ENCODE measurements at places on chromosomes 11 and 22.

- DNase-seq: no peak
Observed at GRCh38 chr11:111299101-111300026, 1.0 kb downstream of the POU2AF3 start.

GRCh38 chr22:17780741-17781318, 6.6 kb upstream of the BID start:
- DNase-seq: no peak

GRCh38 chr11:113373306-113373705, 14.3 kb upstream of the ANKK1 start:
- no peak for DNase-seq

GRCh38 chr11:83326326-83326725, 40.2 kb upstream of the CCDC90B start:
- DNase-seq: no peak

DNA sequence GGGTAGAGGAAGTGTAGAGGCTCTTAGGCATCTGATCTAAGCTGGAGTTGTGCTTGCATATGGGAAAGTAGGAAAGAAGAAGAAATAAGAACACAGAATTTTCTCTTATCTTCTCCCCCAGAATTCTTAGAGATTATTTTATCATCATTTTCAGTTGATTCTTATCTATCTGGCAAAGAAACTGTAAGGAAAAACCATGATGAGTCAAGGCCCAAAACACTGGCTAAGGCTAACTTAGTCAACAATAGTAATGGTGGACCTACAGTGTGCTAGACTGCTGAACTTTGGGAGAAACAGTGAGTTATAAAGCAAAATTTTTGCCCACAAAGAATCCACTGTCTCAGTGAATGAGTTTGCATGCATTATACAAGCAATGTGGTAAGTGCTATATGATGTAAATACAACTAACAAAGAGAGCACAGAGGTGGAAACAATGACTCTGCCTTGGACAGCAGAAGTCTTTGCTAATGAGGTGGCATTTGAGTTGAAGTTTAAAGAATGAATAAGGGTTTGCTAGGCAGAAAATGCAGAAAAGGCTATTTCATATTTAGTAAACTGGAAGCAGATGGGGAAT, 344.5 kb upstream of the PLET1 start:
- no peak for DNase-seq

- DNase-seq: no peak
Observed at GRCh38 chr22:38784856-38785255, 9.1 kb downstream of the DNAL4 start.

GRCh38 chr22:49022816-49023160, 804.9 kb downstream of the BRD1 start:
- no peak for DNase-seq

DNA sequence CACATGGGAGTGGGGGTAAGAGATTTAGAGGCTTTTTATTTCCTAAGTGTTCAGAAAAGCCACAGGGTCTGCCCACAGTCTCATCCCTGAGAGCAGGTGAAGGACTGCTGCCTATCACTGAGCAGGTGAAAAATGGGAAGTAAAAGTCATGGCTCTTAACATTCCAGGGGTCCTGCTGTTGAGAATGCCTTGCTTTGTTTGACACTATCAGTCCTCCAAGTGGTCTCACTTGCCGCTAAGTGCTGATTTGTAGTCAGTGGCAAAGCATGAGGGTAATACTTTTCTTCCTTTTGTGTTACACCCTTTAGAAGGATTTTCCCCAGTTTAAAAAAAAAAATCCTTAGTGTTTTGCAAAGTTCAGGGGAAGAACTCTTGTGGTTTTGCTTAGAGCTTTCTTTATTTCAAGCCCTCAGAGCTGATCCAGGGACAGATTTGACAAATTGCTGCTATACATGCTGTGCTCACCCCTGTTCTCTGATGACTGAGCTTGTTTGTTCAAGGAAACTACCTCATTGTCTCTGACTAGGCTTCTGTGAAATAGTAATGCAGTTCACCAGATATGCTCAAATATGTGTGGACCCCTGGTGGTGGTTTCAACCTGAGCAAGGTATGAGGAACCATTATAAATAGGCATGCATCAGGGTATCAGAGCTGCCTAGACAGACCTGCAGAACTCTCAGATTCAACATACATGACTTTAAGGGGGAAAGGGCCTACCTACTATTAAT, 141.0 kb downstream of the ARHGAP42 start:
- DNase-seq: no peak

DNA sequence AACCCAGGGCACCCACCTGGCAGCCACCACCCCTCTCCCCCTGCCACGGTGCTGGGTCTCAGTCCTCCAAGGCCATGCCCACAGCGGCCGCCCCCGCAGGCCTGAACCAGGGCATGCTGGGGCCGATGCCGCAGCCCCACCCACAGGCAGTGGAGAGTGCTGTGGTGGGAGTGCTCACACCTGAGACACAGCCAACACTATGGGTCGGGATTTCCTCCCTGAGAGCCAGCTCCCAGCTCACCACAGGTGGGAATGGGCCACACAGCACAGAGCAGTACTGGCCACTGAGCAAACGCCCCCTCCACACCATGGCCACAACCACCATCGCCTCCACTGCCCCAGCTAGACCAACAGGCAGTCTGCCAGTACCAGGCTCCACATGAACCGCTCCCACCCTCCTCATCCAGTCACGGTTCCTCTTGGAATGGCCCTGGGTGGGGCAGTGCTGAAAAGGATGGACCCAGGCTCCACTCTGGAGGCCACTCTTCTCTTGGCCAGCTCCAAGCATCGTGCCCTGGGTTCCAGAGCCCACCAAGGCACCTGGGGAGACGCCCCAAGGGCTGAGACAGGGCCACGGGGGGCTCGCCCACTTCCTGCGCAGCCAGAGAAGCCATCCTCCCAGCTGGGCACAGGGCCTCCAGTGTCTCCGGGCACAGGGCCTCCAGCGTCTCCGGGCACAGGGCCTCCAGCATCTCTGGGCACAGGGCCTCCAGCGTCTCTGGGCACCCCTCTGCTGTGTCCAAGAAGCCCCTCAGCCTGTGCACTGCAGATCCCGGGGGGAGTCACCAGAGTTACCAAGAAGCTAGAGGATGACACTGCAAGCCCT, 14.2 kb downstream of the MOB2 start:
- no peak for DNase-seq

Measured in LNCaP clone FGC (cell line).